ENCODE measurements at places on chromosomes 6 and 20. TPM values are rescaled to one million over a fixed set of nuclear protein-coding genes. Genes with fewer than 3 reads are reported as not detected.
A peak's percentile ranks its signal among the peaks of the same experiment; 100 is the strongest.

GRCh38 chr6:148365041-148365440 is 22.4 kb downstream of the SASH1 start:
- H3K4me3 ChIP-seq = no peak overlapping the region
- peaks cover 36% of the 10 kb centered on the region for H3K4me1 ChIP-seq
- peak overlapping the region; percentile 33 for H3K27ac ChIP-seq
- no peaks in the 10 kb centered on the region for H3K36me3 ChIP-seq

DNA sequence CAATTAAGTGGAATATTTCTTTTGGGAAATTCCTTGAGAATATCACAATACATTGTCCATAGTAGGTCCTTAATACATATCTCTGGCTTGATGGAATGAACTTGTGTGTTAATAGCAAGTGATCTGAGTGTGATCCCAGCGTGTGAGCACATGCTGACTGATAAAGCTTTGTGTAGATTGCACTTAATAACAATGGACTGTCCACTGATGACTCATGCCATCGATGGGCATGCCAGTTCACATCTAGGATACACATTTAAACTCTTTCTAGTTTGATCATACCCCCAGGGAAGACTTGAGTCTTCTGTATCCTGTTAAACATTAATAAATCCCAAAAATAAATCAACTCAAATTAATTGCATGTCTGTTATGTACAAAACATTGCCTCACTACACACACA is 454.3 kb upstream of the SPTLC3 start:
- DNase-seq = no peak
- H3K27me3 ChIP-seq = no peaks in the 10 kb centered on the region
- H3K36me3 ChIP-seq = no peaks in the 10 kb centered on the region
- no peak overlapping the region for H3K4me3 ChIP-seq

GRCh38 chr6:88586371-88587149 is 376.9 kb downstream of the RNGTT start:
- no peaks in the 10 kb centered on the region for H3K36me3 ChIP-seq
- H3K4me1 ChIP-seq = no peaks in the 10 kb centered on the region
- DNase-seq = no peak
- no peaks in the 10 kb centered on the region for H3K27me3 ChIP-seq

- no peaks in the 10 kb centered on the region for H3K36me3 ChIP-seq
- H3K4me3 ChIP-seq = peak overlapping the region; percentile 62
- no peak for DNase-seq
- H3K27me3 ChIP-seq = no peaks in the 10 kb centered on the region
- peaks cover 9% of the 10 kb centered on the region for H3K4me1 ChIP-seq
Observed at GRCh38 chr6:29943053-29943966, 978 bp downstream of the HLA-A start.

ZFP64 gene
- total RNA-seq = 18.4 TPM

SMLR1 gene
- total RNA-seq = not detected

WASF1 gene
- 20.1 TPM for total RNA-seq

Data from vagina (tissue), 2 donors.